SK-N-SH treated with all-trans-retinoic acid at 6 μM for 48 hours (cell line): ENCODE measurements at places on chromosomes 1 and 21.

DNA sequence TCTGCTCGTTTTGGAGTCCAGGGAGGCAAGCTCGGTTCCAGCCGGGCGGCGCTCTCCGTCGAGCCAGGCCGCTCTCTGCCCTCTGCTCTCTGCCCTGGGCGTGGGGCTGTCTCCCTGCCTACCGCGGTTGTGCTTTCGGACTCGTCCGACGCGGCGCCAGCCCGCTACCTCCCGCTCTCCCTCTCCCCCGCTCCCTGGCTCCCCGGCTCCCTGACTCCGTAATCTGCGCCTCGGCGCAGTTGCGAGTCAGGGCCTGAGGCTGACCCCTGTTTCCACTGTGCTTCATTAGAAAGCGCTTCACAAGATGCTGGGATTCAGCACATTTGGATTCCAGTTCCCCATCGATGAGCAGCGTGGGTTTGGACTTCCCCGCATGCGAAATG lies 2.2 kb downstream of the SOX13 start:
- ATAC-seq: no peak

GRCh38 chr1:109783436-109783835 lies 19.7 kb upstream of the EPS8L3 start:
- peak; percentile 85 for ATAC-seq

DNA sequence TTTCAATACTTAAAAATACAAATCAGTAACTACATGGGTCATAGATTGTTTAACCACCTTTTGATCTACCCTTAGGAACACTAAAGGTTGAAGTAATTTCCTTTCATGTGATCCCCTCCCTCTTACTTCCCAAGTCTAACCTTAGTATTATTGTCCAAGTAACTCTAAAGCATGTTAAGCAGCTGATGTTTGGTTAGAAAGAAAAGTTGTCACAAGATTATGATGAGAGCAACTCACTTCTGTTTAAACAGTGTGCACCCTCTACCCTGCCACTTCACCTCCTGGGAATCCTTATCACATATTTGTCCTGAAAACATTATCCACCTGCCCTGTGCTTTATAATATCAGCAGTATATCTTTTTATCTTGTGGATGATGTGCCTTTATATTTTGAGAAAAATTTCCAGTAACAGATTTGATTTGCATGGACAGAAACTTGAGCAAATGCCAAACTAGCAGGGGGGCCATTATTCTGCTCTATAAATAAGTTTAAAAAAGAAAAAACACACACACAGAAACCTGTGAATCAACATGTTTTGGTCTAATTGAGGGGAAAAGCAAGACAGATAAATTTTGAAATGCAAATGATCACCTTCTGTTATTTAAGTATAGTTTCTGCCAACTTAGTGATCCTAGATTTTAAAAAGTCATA lies 194.3 kb downstream of the RPS6KC1 start:
- ATAC-seq: no peak

- peak; percentile 53 for ATAC-seq
Measured at GRCh38 chr1:196160066-196160795, 448.0 kb downstream of the KCNT2 start.

DNA sequence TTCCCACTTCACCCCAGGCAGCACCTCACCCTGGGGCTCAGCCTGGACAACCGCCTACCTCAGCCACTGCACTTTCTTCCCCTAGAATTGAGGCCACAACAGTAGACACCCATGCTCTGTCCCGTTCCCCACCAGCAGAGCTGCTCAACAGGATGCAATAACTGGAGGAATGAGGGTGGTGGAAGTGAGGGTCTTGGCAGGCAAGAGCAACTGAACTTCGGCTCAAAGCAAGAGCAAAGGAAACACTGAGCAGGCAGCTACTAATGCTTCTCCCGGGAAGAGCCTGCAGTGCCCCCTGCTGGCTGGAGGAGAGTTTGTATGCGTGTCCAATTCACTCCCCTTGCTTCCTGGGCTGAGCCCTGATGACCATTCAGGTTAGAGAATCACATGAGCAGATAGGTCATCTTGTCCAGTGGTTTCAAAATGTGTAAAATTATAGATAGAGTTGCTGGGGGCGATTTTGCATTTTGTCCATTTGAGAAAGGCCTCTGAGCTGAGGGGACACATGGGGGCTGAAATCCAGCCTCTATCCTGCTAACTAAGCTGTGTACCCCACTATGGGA lies 13.9 kb downstream of the NT5C1A start:
- peak; percentile 82 for ATAC-seq
